ENCODE measurements at places on chromosomes 11 and 22. TPM values are rescaled to one million over a fixed set of nuclear protein-coding genes. Genes with fewer than 3 reads are reported as not detected.

Gene MN1
- total RNA-seq, result 0.17 TPM

Gene SH3BP1
- total RNA-seq, result 8.1 TPM

Gene UBQLNL
- not detected for total RNA-seq

Gene SRRD
- 13.9 TPM for total RNA-seq

Gene KCNJ1
- not detected for total RNA-seq
